ELR (cell line): ENCODE measurements at places on chromosomes 16 and 17.

GRCh38 chr17:81867170-81867990 lies 3.8 kb downstream of the ARHGDIA start:
- peak; percentile 71 for DNase-seq

- no peak for DNase-seq
These were observed 1053.4 kb upstream of the RBFOX1 start for GRCh38 chr16:6279286-6279685.

- DNase-seq, result no peak
These were observed 39.2 kb upstream of the IRF8 start for GRCh38 chr16:85859818-85860125.

GRCh38 chr17:79019632-79020584 lies 4.1 kb upstream of the C1QTNF1 start:
- peak; percentile 90 for DNase-seq

- no peak for DNase-seq
These were observed 2.2 kb upstream of the ALOX12B start for GRCh38 chr17:8089728-8090127.

- no peak for DNase-seq
These were observed 17.1 kb upstream of the DOK4 start for GRCh38 chr16:57503366-57503765.

- DNase-seq, result no peak
These were observed 85.2 kb downstream of the C16orf78 start for GRCh38 chr16:49458656-49459445.

GRCh38 chr16:6861815-6862477 lies 470.7 kb upstream of the RBFOX1 start:
- no peak for DNase-seq

GRCh38 chr16:49647673-49648072 lies 208.2 kb downstream of the ZNF423 start:
- no peak for DNase-seq

DNA sequence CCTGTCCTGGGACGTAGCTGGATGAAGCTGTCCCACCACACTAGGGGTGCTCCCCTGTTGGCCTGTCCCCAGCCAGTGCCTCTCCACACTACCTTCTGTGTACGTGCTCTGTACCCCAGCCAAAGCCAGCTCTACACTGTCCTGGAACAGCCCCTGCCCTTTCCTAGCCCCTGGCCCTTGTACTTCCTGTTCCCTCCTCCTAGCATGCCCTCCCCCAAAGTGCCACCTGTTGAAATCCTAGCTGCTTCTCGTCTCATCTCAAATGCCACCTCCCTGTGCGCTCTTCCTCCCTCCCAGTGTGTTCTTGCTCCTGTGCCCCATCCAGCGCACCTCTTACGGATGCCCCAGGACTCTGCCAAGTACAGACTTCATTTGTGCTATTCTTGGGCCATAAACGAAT lies 33.5 kb downstream of the IRX3 start:
- no peak for DNase-seq

GRCh38 chr17:19011581-19011980 lies 7.0 kb upstream of the FAM83G start:
- no peak for DNase-seq

DNA sequence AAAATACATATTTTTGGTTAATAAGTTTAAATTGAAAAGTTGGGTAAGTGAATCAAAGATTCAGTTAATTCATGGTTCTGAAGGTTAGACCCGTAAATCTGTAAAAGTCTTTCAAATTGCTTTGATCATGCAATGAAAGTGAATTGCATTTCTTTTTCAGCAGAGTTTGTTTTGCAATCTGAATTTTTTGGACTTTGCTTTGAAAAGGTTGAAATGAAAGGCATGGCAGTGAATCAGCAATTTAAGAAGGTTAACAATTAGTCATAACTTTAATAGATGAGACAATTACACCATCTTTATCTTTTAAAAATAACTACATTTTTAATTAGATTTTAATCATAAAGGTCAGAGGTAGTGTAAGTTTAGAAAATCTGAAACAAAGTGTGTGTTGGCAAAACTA lies 310.9 kb upstream of the KCNJ16 start:
- peak; percentile 37 for DNase-seq

DNA sequence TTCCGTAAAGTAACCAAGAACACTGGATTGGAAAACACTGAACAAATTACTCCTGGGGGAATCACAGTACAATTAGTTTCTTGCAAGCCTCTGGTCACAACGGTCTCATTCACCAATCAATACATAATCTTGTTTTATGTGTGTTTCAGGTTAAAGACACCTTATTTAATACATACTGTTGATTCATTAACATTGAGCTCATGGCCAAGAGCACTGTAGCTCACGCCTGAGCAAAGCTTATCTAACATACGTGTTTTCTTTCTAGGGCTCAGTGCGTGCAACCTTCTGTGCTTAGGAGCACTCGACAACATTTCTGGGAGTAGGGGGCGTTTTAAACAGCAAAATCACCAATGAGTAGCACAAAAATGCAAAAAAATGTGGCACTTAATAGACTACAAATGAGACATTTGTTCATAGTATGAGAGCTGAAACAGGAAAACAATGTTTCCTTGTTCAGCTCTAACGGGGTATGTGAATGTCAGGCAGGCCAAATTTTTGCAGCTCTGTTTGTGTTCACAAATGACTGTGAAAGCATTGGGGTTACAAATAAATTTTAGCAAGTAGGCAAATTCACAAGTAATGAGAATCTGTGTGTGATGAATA lies 206.2 kb downstream of the CNTNAP4 start:
- no peak for DNase-seq

DNA sequence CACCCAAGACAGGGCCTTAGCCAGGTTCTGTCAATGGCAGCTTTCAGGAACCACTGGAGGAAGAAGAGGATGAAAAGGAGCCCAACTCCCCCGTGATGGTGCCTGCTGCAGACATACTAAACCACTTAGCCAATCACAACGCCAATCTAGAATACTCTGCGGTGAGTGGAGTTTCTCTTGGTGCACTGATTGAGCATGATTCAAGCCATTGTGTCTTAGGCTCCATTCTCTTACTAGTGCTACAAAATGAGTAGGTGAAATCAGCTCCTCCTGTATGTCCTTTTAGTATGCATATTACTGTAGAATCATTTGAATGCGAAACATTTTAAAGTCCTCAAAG lies 1.4 kb downstream of the SETD6 start:
- no peak for DNase-seq

- DNase-seq, result no peak
These were observed 64.5 kb upstream of the SEC14L1 start for GRCh38 chr17:77076124-77076830.

- DNase-seq, result no peak
These were observed 55.4 kb upstream of the PVALEF start for GRCh38 chr17:81109957-81110356.

DNA sequence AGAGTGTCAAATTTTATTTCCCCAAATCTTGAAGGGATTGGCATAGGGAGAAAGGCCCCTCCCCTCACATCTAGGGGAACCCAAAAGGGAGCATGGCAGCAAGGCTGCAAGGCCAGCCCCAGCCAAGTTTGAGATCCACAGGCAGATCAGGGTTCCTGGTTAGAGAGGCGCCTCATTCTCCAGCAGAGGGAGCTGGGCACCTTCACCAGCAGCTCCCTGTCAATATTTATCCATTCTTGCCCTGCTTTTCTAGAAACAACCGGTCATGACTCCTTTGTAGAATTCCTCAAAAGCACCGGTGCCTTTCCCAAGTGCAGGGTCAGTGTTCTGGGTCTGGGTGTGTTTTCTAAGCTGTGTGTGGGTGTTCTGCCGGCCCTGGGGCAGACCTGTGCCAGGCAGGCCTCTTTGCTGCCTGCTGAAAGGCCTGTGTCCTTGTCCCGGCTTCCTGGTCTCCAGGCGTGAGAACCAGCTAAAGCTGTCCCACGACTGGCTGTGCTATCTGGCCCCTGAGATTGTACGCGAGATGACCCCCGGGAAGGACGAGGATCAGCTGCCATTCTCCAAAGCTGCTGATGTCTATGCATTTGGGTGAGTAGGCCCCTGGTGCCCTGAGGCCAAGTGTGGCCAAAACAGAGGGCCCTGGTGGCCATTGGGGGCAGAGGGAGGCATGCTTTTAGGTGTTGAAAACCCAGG lies 21.2 kb upstream of the LGALS9 start:
- DNase-seq, result peak; percentile 56

DNA sequence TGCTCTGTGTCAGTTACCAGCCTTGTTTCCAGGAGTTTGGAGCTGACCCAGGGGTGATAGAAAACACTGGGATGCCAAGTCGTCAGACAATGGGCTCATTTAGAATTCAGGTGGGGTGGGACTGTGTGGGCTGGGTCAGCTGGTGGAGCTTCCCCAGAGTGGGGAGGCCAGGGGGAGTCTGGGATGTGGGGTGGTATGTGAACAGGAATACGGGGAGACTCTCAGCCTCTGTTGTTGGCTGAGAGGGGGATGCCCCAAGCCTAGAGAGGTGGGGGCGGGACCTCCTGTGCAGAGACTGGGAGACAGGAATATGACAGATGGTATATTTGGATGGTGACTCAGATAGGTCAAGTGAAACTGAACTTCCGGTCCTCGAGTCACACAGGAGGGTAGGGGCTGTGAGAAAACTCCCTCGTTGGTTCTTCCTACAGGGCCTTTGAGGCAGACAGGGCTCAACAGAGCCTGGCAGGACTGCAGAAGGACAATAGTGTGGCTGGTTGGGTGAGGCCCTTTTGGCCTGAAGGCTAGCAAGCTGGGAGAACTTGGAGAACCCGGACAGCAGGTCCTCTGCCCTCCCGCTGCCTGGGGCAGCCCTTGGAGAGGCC lies 23.7 kb downstream of the CDH1 start:
- peak; percentile 74 for DNase-seq

DNA sequence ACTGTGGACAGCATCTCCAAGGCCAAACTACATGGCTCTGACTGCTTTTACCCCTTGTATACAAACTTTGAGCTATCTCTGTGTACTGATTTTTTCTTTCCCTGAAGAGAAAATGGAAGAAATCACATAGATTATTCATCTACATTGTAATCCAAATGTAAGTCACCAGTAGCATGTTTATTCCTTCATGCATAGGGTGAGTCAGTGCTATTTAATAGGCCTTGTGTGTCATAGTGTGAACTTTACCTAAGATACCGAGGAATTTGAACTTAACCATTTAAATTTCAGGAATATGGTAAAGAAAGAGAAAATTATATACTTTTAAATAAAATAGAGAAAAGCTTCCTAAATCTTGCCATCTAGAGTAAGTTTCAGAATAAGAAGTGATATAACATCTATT lies 16.5 kb downstream of the PHKB start:
- peak; percentile 80 for DNase-seq

DNA sequence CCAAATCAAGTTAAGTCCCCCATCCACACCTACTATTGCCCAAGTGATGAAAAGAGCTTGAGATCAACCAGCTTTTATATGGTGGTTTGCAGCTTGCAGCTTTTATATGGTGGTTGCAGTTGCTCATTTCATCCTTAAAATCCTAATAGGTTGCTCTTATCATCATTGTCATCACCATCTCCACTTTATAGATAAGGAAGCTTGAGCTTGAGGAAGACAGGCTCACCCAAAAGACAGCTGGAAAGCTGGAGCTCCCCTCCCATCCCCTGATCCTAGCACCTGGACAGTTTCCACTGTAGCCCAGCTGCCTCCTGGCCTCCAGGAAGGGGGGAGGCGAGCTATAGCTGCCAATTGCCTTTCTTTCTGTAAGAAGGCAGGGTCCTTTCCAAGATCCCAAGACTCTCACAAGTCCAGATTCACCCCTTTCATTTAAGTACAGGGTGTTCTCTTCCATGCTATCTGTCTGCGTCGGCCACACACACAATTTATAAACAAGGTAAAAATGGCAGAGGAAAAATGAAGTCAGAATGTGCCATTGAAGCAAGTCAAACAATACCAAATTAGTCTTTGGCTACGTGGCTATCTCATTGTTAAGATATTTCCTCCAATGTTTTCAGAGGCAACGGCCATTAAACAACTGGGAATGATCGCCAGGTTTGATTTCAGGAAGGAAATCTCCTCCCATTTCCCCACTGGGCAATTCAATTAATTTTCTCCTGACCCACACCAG lies 63.3 kb downstream of the PECAM1 start:
- no peak for DNase-seq

- DNase-seq, result no peak
These were observed 100.7 kb downstream of the MARF1 start for GRCh38 chr16:15542261-15542660.

- DNase-seq, result peak; percentile 1
These were observed 56.3 kb downstream of the LMF1 start for GRCh38 chr16:914440-914839.

GRCh38 chr17:75396025-75396424 lies 9.5 kb downstream of the GRB2 start:
- no peak for DNase-seq

GRCh38 chr16:75225092-75225491 lies 6.3 kb downstream of the CTRB1 start:
- no peak for DNase-seq

DNA sequence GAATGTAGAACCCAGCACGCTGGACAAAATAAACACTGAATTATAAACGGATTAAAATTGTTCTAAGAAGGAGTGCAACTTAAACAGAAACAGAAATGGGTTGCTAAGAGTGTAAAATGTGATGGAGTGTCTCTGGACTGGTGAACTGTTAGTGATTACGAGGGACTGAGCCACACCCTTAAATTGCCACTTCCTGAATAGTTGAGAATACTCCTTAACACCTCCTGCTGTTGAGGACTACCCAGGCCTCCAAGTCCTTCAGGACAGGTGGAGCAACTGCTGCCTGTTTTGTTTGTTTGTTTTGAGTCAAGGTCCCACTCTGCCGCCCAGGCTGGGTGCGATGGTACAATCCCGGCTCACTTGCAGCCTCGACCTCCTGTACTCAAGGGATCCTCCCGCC lies 25.8 kb upstream of the IRF8 start:
- no peak for DNase-seq

- no peak for DNase-seq
These were observed 3.6 kb downstream of the HDAC5 start for GRCh38 chr17:44119798-44120197.

DNA sequence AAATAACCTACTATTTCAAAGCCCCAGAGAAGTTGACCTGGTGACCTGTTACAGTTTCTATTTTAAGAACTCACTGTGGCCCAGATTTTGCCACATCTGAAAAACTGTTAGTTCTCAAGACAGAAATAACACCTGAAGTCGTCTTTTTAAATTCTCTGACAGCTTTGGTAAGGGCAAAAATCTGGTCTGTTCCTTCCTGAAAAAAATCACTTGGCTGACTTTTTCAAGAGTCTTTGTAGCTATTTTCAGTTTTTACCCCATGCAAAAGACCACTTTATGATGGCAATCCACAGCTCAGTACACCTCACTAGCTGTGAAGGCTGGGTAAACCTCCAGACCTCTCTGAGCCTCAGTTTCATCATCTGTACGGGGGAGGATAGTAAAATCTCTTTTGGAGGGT lies 60.7 kb upstream of the SREBF1 start:
- DNase-seq, result no peak

DNA sequence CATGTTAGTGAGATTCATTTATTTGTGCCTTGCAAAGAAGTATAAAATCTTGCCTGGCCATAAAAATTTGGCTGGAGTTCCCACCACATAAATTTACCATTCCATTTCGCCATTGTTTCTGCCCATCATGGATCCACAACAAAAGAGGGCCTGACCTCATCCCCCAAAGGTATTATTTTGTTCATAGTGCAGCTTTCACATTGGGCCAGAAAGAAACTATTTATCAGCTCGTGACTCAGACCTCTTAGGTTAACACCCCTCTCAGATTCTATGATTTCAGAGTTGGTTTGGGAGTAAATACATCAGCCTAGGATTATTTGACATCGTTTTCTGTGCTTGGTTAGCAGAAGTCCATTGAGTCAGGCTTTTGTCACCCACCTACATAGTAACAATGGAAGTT lies 108.1 kb downstream of the SHISA6 start:
- no peak for DNase-seq

- DNase-seq, result no peak
These were observed 90.6 kb downstream of the DNAH3 start for GRCh38 chr16:21060027-21060510.

GRCh38 chr17:35944151-35944550 lies 638 bp upstream of the LYZL6 start:
- peak; percentile 22 for DNase-seq
